AG09309 (cell line): ENCODE measurements at places on chromosomes 1 and 21.

- no peak for DNase-seq
These were observed 231.6 kb downstream of the KIF26B start for GRCh38 chr1:245386297-245386971.

DNA sequence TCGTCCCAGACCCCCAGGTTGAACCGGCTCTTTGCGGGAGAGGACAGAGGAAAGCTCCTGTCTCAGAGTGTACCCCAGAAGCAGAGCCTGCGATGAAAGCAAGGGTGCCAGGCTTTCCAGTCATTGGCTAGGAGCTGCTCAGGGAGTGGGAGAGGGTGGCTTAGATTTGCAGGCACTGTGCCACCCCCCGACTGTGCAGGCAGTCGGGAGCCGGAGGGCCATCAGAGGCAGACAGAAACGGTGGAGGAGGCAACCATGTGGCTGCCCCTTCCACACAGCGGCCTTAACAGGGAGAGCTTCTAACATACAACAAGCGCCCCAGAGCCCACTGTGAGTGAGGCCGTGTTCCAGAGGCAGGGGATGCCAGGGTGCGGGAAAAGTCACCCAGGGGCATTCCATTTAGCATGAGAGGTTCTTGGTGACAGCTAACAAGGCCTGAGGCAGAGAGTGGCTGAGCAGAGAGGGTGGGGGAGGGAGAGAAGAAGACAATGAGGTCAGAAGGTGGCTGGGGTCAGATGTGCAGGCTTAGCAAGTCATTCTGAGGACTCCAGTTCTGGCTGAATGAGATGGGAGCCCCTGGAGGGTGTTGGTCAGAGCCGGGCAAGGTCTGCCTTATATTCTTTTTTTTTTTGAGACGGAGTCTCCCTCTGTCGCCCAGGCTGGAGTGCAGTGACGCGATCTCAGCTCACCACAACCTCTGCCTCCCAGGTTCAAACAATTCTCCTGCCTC, 9.5 kb upstream of the C1orf167 start:
- DNase-seq, result no peak

DNA sequence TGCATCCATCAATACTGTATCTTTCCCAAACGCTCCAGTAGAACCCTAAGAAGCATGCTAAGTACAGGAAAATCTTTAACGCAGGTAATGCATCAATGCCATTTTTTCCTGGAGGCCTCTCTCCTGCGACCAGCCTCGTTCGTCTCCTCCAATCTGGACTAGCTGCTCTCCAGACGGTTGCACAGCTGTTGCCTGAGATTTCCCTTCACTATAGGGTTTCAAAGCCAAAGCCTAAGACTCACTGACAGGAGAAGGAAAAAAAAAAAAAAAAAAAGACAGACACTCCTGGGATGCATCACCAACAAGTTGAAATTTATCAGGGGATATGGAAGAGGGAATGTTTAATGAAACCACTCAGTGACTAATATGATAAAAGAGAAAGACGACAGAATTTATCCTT, 93.0 kb downstream of the APP start:
- DNase-seq, result no peak

DNA sequence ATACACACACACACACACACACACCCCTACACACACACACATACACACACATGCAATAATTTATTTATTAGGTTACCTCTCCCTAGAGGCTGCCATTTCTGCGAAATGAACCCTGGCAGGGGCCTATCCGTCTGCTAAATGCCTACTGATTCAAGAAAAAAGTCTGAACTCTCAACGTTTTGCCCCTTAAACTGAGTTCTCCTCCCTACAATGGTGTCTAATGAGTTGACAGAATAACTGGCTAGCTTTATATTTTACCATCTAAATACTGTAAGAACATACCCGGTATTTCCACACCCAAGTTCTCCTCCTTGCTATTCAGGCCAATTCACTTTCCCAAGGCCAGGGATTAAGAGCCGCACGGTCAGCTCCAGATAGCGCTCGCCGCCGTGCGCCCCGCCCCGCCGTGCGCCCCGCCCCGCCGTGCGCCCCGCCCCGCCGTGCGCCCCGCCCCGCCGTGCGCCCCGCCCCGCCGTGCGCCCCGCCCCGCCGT, 339 bp upstream of the RNPC3 start:
- DNase-seq, result no peak

DNA sequence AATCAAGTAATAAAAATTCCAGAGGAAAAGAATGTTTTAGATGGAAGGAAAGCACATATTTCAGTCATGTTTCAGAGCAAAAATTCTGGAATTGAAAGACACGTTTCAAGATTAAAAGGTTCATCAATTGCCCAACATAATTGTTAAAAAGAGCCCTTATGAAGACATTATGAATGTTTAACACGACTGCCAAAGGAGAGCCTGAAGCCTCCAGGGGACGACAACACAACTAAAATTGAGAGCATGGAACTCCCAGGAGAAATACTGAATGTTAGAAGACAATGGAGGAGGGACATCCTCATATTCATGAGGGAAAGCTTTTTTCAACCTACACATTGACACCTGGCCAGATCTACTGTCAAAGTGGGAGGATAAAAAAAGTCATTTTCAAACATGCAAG, 16.0 kb downstream of the OR2T11 start:
- peak; percentile 4 for DNase-seq

- no peak for DNase-seq
These were observed 194.3 kb upstream of the CAMK1G start for GRCh38 chr1:209389258-209389657.
